Thymus (tissue), 14 donors: ENCODE measurements at places on chromosomes 1 and 21.

DNA sequence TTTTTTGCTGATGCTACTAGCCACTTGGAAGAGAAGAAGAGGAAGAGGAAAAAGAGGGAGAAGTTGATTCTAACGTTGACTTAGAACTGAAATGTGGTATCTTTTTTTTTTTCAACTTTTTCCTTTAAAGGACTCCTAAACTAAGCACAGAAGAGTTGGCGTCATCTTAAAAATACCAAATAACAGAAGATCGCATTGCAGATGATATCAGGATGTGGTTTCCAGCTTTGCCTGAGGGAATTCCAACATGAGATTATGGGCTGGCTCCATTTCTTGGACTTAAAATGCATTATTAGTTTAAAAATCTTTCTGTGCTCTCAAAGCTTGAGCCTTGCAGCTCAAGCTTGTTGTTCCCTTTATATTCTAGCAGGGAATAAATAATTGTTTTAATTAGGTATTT is 29.8 kb downstream of the WDR3 start:
- DNase-seq, result no peak

- DNase-seq, result no peak
These were observed 29.6 kb downstream of the TSNAX start for GRCh38 chr1:231557898-231558707.

DNA sequence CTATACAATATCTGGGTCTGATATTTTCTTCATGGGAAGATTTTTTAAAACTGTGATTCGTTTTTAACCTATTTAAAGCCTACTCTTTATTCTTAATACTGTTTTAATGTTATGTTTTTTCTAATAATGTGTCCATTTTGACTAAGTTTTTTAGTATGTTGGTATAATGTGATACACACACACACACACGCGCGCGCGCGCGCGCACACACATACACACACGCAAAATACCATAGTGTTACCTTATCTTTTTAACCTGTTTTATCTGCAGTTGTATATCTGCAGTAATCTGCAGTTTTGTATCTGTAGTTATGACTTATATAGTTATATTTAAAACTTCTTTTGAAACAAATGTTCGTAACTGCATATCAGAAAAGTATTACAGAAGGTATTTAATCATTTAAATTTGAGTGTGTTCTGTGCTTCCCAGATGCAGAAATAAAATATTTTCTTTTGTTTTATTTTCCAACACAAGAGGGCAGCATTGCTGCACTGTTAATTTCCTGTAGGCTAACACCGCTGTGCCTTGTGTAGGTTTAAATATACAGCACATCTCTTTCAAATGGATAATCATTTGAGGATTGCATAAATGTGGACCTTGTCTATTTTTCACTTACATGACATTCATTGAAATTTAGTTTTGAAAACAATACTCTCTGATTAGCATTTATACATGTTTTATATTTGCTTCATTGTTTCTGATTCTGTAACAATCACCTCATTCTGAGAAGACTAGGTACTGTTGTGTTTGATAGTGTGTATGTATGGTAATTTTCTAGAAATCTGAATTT is 166.1 kb downstream of the PDE4B start:
- DNase-seq, result peak; percentile 61

- DNase-seq, result no peak
These were observed 40.9 kb downstream of the ALG6 start for GRCh38 chr1:63408331-63408730.

- no peak for DNase-seq
These were observed 11.2 kb upstream of the KCNE2 start for GRCh38 chr21:34352556-34352955.

GRCh38 chr1:94614996-94615395 is 73.4 kb upstream of the F3 start:
- DNase-seq, result no peak

DNA sequence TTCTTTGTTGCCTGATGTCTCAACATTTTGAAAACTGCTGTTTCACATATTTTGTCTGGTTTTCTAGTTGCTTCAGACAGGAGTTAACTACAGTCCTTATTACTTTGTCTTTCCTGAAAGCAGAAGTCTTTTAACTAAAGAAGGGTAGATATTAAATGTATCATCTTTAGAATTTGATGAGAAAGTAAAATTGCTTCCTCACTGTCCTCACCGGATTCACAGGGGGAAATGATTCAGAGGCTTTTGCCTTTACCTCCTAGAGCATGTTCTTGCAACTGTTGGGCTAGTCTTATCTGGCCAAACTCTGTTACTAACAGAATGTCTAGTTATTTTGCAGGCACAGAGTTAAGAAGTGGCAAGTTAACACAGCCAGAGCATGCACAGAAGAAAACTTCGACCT is 107.2 kb upstream of the VAV3 start:
- no peak for DNase-seq

- no peak for DNase-seq
These were observed 333.8 kb downstream of the NEGR1 start for GRCh38 chr1:71948561-71948960.

DNA sequence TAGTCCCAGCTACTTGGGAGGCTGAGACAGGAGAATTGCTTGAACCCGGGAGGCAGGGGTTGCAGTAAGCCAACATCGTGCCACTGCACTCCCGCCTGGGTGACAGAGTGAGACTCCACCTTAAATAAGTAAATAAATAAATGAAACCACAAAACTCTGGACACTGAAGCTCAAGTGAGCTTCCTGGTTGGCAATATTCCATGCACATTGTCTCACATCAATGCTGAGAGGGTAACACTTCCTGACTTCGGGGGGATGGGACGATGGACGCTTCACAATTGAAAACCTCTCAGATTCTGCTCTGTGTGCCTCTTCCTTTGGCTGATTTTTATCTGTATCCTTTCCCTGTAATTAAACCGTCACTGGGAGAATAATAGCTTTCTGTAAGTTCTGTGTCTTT is 70.0 kb upstream of the ZNF644 start:
- DNase-seq, result no peak

DNA sequence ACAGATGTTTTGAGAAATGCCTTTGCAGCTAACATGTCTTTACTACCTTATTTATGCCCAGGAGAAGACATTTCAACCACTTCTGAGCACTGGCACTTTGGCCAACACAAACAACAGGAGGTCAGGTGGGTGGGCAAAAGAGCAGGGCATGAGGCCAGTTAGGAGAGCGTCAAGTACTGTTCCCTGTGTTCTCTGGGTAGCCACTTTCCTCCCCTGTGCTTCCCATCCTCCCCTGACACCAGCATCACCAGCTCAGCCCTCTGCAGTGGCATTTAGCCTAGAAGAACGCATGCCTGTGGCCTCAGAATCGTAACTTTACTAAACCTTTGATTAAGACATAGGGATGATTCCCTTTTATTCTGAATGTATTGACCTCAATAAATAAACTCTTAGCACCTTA is 18.3 kb downstream of the BTG2 start:
- DNase-seq, result no peak

DNA sequence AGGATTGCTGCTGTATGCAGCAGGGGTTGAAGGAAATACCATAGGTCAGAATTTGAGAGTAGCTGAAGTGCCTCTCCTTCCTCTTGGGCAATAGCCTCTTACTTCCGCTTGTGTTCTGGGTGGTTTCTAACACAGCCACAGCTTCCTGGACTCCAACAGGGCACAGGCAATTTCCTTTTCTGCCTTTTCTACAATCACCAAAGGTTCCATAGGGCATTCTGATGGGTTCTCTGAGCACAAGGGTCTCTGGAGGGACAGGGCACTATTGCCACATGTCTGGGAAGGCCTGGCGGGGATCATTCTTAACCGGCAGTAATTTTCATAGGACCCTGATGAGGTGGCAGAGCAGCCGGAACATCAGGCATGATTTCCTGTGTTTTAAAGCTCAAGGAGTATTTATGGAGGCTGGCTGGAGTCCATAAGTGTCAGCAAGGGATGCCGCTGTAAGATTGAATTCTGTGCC is 5.5 kb upstream of the AGTRAP start:
- no peak for DNase-seq

DNA sequence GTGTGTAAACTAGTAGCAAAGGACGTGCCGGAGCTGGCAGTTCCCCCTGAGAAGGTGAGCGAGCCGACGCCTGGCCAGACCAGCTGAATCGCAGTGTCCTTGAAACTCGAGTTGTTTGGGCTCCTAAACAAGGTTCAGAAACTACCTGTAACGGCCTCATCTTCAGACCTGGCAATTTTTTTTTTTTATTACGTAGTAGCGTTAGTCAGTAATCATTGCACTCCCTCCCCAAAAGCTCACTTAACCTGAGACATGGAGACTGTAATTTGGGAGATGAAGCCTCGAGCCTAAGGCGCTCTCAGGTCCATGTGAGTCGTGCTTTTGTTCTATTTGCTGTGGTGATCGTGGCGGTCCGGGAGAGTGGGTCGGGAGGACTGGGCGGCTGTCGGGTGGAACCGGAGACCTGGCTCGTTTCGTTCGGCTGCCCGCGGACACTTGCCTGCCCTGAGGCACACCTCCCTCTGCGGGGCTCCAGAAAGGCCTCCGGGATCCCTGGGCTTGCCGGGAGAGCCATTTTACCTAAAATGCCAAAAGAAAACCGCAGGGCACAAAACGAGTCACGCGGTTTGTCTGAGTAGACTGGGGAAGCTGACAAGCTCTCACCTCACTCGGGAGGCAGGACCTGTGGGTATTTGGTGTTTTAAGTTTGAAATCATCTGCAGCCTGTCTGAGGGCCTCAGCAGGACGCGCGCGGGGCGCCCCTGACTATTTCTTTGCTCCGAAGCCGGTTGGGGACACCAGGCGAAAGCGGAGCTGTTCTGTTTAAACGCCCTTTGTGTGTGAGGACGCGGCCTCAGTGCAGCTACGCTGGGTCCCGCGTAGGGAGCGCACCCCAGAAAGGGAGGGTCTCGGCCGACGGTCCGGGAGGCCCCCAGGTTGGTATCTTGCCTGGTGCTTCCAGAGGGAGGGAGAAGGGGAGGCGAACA is 722 bp downstream of the LHX8 start:
- DNase-seq, result no peak

GRCh38 chr1:11746795-11747487 is 11.0 kb downstream of the AGTRAP start:
- DNase-seq, result no peak

DNA sequence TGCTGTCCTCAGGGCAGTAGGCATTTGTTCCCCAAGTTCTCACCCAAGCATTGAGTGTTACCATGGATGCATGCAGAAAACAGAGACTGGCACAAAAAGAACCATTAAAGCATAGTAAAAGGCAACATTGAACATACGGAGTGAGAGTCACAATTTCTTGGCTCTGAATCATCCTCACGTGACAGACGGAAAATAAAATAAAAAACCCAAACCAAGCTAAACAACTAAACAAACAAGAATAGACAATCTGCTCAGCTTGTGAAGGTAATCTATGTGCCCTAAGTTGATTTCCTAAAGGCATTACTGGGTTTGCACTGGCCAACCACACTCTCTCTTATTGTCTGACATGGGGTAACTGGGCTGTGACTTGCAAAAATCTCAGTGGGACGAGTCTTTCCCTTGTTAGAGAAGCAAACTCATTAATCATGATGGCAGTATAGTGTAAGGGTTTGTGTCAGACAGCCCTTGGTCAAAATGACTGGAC is 306.0 kb downstream of the ASTN1 start:
- no peak for DNase-seq

DNA sequence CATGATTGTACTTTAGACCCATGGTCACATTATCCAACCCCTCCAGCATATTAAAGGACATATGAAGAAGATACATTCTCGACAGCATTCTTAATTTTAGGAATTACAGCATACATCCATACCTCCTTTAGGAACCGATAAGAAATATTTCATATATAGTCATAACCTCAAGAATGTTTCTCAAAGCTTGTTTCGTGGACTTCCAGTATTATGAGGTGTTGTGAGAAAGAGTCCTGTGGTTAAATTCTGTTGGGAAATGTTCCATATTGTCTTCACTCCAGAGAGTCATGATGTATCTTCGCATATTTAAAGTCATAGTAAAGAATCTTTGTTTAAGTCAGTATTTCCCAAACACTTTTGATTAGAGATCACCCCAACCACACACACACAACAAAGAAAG is 321.0 kb upstream of the SNX7 start:
- DNase-seq, result no peak

GRCh38 chr1:68644504-68644903 is 147.6 kb upstream of the DEPDC1 start:
- no peak for DNase-seq

DNA sequence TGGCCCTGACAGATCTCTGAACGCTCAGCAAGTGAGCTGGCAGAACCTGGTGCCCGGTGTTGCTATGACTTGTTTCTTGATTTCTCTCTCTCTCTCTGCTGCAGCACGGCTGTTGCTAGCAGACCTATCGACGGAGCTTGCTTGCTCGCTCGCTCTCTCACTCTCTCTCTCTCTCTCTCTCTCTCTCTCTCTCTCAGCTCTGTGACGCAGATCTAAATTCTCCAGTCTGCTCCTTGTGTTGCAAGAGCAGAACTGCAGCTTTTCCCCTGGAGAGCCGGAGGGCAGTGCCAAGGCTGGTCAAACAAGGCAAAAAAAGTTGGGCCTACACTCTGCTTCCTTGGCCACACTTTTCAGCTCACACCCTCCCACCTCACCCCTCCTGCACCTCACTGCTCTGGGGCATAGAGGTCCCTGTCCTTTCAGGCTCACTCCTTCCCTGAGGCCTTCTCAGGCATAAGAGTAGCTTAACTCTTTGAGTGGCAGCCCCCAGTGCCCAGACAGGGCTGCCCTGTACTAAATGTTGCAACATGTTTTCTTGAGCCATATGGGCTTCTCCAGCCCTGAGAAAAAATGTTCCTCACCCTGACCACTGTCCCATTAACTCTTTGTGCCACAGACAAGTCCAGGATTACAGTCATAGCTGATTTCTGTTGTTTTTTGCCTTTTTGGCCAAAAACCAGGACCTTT is 72.2 kb downstream of the CD46 start:
- peak; percentile 25 for DNase-seq

GRCh38 chr1:171910786-171911185 is 69.5 kb downstream of the DNM3 start:
- no peak for DNase-seq

GRCh38 chr1:21956720-21957552 is 19.8 kb upstream of the HSPG2 start:
- peak; percentile 41 for DNase-seq

DNA sequence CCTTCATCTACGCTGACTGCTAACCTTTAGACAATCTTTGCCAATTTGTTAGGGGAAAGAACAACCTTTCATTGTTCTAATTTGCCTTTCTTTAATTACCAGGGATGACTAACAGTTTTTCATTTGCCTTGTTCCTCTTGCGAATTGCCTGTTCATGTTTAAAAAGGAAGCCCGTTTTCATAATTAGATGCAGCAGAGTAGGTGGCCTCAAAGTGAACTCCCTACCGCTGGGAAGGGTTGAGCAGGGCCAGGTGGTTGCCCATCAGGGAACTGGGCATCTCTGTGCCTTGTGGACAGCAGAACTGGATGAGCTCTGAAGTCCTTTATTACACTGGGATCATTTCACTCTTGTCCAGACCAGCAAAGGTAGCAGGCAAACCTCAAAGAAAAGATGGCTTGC is 59.0 kb downstream of the HIVEP3 start:
- DNase-seq, result no peak

- no peak for DNase-seq
These were observed 68.6 kb downstream of the ADGRL2 start for GRCh38 chr1:81869307-81869706.
